ENCODE measurements at places on chromosomes 5 and 9.

GRCh38 chr5:173909199-173909598 lies 21.1 kb downstream of the CPEB4 start:
- no peak for DNase-seq

DNA sequence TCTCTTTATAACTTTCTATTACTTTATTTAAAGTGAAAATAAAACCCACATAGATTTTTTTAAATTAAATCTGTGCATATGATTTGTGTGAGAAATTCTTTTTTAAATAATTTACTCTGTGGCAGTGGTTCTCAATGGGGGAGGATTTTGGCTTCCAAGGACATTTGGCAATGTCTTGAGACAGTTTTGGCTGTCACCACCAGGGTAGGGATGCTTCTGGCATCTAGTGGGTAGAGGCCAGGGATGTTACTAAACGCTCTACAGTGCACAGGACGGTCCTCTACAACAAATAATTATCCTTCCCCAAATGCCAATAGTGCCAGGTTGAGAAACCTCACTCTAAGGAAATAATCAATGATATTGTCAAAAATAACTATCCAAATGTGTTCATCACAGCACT lies 177.9 kb upstream of the CCNG1 start:
- DNase-seq: no peak

GRCh38 chr9:8644571-8644970 lies 845.0 kb upstream of the DMAC1 start:
- DNase-seq: no peak

- DNase-seq: peak; percentile 92
Observed at GRCh38 chr9:124868511-124869465, 6.9 kb downstream of the ARPC5L start.

GRCh38 chr5:147751-148150 lies 43.5 kb upstream of the LRRC14B start:
- no peak for DNase-seq

DNA sequence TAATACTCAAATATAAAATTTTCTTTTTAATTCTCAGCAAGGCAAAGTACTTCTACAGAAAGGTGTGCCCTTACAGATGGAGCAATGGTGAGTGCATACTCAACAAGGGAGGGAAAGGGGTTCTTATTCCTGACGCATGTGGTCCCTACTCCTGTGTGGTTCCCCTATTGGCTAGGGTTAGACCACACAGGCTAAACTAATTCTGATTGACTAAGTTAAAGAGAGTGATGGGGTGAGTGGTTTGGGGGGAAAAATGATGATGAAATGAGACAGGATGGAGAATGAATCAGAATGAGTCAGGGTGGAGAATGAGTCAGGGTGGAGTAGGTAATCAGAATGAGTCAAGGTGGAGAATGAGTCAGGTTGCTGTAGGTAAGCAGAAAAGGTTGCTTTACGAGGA lies 22.9 kb upstream of the HMGCS1 start:
- no peak for DNase-seq

DNA sequence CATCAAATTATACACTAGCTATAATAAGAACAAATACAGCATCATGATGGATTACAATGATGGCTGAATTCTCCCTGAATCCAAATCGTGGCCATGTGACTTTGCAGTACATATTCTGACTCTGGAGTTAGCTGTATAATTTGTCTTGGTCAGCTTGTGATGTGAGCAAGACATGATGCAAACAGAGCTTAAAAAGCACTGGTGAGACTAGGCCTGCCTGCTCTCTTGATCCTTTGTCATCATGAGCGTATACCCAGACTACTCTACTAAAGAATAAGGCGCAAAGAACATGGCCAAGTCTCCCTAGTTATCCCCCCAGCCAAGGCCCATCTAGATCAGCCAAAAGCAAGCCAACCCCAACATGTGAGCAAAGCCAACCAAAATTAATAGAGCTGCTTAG lies 34.7 kb upstream of the IFNE start:
- DNase-seq: no peak

DNA sequence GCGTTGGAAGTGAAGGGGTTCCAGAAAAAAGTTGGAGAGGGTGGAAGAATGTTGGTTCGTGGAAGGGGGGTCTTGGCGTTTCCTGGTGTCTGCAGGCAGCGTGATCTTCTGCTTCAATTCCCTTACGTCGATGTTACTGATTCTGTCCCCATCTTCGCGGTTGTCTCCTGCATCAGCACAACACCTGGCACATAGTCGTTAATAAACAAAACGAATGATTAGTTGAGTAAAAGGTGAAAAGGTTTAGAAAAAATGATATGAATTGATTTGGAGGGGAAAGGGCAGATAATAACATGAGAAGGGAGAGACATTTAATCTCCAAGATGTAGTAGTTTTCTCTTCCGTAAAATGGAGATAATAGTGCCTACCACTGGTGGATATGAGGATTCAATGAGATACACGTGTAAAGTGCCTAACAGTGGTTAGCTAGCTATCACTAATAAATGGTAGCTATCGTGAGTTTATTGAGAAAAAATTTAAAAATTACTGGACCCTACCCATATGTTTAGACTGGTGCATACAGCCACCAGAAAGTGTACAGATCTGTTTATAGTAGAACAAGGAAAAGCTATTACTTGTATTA lies 556 bp downstream of the MTREX start:
- DNase-seq: no peak

DNA sequence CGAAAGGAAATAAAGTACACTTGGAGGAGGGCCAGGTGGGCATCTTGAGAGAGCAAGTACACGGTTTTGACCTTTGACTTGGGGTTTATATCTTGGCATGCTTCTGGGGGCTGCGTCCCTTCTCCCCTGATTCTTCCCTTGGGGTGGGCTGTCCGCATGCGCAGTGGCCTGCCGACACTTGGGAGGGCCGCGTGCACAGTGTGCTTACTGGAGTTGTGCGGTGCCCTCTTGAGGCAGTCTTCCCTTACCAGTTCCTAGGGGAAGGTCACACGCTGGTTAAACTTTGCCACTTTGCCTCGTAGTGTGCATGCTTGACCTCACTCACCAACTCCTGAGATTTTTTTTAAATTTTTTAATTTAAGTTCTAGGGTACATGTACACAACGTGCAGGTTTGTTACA lies 4.3 kb upstream of the CLPTM1L start:
- DNase-seq: no peak

- DNase-seq: no peak
Observed at GRCh38 chr9:8858596-8859161, 1059.1 kb upstream of the DMAC1 start.

GRCh38 chr5:40755093-40755406 lies 711 bp downstream of the TTC33 start:
- peak; percentile 55 for DNase-seq

GRCh38 chr5:29051509-29051908 lies 2013.1 kb upstream of the CDH9 start:
- DNase-seq: no peak

GRCh38 chr9:84140535-84141101 lies 160.0 kb downstream of the RMI1 start:
- peak; percentile 5 for DNase-seq

- DNase-seq: no peak
Observed at GRCh38 chr5:135230251-135230925, 168.6 kb downstream of the MACROH2A1 start.

DNA sequence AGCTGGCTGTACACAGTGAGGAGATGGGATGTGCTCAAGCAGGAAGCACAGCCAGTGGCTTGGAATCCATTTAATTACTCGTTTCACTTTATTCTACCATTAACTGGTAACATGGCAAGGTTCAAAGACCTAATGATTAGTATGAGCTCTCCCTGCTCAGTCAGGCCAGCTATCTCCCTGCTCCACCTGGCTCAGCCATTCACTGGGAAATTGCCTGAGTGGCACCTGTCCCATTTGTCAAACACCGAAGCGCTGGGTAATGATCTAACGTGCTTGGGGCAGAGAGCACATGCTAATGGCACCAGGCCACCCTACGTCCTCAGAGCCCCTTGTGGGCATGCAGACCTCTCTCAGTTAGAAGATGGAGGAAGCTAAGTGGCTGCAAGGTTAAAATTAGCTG lies 162.2 kb downstream of the TTLL11 start:
- no peak for DNase-seq

DNA sequence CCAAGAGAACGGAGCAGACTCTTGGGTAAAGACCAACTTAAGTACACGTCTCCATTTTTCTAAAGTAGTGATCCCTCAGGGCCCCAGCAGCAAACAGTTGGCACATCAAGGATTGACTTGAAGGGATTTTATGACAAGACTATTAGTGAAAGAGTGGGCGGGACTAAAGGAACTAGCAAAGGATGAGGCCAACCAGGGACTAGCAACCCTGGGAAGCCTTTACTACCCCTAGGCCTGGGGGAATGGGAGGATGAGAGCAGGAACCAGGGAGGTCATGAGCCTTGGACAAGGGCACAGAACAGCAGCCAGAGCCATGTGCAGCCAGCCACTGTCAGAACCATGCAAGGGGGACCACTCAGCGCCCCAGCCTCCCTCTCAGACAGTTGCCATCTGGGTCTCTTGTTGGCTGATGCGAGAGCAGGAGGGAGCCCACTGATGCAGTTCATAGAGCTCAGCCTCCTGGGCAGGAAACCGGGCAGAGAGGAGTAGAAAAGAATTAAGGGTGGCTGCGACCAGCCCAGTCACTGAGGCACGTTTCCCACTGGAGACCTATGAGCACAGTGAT lies 28.1 kb downstream of the TGFBI start:
- DNase-seq: no peak

GRCh38 chr5:53403758-53404157 lies 76.7 kb upstream of the FST start:
- no peak for DNase-seq

- no peak for DNase-seq
Observed at GRCh38 chr9:134419684-134420076, 93.4 kb downstream of the RXRA start.

DNA sequence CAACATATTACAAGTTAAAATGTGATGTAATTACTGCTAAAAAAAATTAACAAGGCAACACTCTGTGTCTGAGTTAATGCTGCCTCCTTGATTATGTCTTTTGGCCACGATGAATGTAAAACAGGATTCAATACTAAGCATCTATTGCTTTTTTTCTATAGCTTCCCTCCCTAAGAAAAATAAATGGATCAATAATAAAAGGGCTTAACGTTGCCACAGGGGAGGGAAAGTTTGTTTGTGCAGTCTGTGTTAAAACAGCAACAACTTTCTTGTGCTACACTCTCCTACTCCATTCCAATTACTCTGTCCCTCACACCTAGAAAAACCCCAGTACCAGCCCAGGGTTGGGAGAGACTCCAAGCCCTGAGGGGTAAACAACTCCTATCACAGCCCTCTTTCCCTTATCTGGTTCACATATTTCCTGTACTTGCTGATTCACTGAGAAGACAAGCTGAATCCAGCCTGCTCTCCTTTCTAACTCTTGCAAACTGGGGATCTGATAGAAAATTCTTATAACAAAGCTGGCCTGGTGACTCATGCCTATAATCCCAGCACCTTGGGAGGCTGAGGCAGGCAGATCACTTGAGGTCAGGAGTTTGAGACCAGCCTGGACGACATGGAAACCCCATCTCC lies 44.8 kb downstream of the PTPN3 start:
- DNase-seq: no peak

- no peak for DNase-seq
Observed at GRCh38 chr5:73797132-73797510, 171.1 kb downstream of the ARHGEF28 start.

- DNase-seq: no peak
Observed at GRCh38 chr5:133373121-133373870, 239.0 kb downstream of the FSTL4 start.

- DNase-seq: no peak
Observed at GRCh38 chr5:10324518-10325370, 17.0 kb upstream of the CMBL start.

GRCh38 chr9:78133751-78134150 lies 102.1 kb upstream of the CEP78 start:
- no peak for DNase-seq

DNA sequence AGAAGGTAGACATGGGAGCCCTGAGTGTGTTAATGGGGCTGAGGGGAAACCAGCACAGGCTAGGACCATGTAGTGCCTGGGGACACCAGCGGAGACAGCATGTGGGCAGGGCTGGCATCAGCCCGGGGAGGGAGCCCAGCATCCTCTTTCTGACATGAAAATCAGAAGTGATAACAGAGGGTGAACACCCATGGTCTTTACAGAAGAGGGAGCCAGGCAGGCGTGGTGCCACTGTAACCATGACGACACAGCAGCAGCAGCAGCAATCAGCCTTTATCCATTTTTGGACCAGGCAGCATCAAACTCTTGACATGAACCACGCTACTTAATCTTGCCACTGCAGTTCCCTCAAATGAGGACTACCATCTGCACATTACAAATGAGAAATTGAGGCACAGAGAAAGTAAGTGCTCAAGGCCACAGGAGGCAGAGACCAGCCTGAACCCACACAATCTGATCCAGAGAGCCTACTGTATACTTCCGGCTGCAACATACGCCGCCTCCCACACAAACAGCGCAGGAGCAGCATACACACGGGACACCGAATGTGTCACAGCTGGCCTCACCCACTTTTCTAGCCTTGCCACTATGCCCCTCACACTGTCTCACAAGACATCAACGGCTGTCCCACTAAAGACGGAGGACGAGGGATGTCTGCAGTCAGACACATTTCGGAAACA lies 23.8 kb downstream of the CAMSAP1 start:
- DNase-seq: peak; percentile 40

Data from CD4-positive, alpha-beta T cell (primary cell).